GM20000 (cell line): ENCODE measurements at places on chromosomes 11 and 22.

GRCh38 chr22:45246060-45246985 is 5.6 kb upstream of the KIAA0930 start:
- no peak for DNase-seq

GRCh38 chr22:47994045-47994444 is 1231.6 kb downstream of the TBC1D22A start:
- DNase-seq = no peak

GRCh38 chr22:28072066-28072465 is 153.0 kb upstream of the PITPNB start:
- DNase-seq = no peak

GRCh38 chr22:49268924-49269323 is 558.7 kb downstream of the BRD1 start:
- DNase-seq = no peak

GRCh38 chr22:30806391-30806861 is 111.8 kb downstream of the OSBP2 start:
- no peak for DNase-seq

GRCh38 chr11:120928627-120929026 is 95.3 kb upstream of the TBCEL start:
- no peak for DNase-seq

DNA sequence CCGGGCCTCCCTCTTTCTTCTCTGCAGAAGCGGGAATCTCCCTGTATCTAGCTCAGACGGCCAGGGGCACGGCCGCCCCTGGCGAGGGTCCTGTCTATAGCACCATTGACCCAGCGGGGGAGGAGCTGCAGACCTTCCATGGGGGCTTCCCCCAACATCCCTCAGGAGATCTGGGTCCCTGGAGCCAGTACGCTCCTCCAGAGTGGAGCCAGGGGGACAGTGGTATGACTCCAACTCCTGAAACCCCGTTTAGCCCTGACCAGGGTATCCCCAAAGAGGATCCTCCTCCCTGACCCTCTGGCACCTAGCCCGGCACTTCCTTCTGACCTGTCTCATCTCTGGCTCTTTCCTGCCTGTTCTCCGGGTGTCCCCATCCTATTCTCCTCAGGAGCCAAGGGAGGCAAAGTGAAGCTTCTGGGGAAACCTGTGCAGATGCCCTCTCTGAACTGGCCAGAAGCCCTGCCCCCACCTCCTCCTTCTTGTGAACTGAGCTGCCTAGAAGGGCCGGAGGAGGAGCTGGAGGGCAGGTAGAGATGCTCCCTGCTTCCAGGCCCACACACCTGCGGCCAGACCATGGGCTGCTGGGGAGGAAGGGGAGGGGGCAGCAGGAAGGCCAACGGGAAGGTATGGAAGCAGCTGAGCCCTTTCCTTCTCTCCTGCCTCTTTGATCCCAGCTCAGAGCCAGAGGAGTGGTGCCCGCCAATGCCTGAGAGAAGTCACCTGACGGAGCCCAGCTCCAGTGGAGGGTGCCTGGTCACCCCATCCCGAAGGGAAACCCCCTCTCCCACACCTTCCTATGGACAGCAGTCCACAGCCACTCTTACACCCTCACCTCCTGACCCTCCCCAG is 12.9 kb downstream of the ROBO3 start:
- no peak for DNase-seq

GRCh38 chr11:76284161-76284560 is 77.9 kb upstream of the WNT11 start:
- DNase-seq = no peak

DNA sequence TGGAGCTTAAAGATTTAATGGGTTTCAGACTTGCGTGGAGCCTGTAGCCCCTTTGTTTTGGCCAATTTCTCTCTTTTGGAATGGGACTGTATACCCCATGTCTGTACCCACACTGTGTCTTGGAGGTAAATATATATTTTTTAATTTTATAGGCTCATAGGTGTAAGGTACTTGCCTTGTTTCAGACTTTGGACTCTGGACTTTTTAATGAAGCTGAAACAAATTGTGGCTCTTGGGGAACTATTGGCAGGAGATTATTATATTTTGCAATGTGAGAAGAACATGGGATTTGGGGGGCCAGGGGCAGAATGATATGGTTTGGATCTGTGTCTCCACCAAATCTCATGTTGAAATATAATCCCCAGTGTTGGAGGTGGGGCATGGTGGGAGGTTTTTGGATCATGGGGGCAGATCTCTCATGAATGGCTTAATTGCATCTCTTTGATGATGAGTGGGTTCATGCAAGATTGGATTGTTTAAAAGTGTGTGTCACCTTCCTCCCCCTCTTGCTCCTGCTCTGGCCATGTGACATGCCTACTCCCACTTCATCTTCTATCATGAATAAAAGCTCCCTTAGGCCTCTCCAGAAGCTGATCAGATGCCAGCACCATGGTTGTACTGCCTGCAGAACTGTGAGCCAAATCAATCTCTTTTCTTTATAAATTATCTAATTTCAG is 74.1 kb upstream of the ARHGAP20 start:
- no peak for DNase-seq

DNA sequence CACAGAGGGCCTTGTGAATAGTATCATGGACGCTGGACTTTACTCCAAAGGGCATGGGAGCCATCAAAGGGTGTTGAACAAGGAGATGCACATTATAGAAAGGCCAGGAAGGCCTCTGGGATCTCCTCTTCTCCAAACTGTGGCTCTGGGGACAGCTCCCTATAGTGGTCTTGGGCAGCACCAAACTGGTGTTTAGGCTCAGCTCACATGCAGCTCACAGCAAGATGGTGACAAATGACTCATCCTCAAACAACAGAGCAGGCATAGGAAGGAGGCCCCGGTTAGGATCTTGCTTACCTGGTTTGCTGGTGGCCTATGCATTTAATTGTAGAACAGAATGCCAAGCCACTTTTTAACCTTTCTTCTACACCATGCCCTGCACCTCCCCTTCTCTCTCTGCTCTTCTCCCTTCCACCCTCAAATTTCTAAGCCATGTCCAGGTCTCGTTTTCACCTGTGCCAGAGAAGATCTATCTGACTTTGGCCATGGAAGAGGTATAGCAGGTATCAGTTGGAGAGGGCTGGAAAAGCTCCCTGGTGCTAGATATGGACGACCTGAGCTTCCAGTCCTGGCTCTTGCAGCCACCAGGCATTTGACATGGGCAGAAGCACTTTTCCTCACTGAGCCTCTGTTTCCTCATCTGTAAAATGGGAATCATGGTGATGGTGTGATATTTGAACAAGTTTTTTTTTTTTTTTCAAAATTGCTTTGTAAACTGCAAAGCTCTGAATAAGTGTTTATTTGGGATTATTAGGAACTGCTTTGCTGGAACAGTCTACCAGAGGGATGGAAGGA is 14.4 kb upstream of the EHF start:
- DNase-seq = no peak

GRCh38 chr22:49062802-49063544 is 764.7 kb downstream of the BRD1 start:
- no peak for DNase-seq

DNA sequence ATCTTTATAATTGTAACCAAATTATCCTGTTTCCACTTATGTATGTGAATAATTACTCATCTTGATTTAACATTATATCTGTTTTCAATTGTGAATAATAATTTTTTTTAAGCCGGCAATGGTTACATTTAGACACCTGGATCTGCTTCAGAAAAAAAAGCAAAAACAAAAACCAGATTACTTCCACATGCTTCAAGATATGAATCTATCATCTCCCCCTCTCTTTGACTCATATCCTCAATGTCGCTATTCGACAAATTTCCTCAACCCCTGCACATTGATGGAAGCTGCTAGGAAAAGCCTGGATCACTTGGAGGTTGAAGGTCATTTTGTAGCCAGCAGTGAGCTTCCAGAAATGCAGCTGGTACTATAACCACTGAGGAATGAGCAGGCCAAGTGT is 42.7 kb downstream of the SLC1A2 start:
- no peak for DNase-seq

DNA sequence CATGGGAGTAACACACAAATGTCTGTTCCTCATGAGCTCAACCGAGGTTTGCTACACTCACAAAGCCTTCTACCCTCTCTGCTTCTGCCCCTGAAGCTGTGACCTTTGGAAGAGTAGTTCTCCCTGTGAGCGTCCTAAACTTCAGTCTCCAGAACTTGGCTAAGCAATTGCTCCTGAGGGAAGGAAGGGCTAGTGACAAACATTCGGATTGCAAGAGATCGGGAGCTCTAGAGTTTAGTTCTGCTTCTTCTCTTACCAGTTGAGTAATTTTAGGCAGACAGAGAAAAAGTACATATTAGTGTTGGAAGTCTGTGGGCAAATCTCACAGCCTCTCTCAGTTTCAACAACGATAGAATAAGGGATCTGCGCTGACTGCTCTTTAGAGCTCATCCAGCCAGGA is 27.3 kb upstream of the ELF5 start:
- no peak for DNase-seq

DNA sequence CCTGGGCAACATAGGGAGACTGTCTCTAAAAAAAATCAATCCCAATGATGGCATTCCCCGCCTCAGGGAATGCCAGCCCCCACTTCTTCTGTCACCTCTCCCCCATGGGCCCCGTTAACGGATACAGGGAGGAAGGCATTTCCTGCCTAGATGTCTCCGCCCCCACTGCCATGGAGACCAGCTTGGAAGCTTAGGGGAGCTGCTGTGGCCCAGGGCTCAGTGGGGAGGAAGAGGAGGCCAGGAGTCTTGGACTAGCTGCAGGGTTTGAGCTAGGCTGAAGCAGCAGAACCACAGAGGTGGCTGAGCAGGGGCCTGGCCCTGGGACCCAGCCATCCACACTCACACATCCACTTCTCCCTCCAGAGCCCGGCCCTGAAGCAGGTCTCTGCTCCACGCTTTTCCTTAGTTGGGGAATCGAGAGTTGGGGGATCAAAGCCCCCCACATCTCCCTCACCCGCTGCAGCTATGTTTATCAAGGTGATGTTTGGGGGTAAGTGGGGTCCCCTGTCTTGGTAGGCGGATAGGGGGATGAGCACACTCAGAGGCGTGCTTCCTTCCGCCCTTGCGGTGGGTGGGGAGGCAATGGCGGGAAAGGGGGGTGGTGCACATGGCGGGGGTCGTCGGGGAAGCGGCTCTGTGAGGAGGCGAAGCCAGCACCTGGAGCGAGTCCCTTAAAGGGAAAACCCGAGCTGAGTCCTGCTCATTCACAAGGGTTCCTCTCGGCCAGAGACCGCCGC is at the start of gene C22orf15:
TSS of gene C22orf15 (plus strand) at position 149 of the 737 bp plus-strand sequence. CDS start at position 466, 317 bp downstream.
- DNase-seq = no peak

DNA sequence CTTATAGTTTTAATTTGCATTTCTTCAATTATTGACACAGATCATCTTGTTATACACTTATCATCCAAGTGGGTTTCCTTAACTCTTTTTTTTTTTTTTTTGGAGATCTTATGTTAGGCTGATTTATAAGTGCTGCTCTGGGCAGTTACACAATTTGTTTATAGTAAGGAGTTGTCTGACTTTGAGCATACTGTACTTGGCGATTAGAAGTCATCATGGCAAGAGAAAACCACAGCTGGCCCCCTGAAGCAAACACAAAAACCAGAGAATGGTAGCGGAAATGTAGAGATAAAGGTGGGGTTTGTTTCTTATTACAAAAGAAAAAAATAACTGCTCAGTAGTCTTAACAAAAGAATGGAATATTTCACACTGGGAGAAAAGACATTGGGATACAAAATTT is 292.6 kb downstream of the SWAP70 start:
- DNase-seq = no peak

- DNase-seq = no peak
Measured at GRCh38 chr11:98965775-98966174, 55.0 kb upstream of the CNTN5 start.

DNA sequence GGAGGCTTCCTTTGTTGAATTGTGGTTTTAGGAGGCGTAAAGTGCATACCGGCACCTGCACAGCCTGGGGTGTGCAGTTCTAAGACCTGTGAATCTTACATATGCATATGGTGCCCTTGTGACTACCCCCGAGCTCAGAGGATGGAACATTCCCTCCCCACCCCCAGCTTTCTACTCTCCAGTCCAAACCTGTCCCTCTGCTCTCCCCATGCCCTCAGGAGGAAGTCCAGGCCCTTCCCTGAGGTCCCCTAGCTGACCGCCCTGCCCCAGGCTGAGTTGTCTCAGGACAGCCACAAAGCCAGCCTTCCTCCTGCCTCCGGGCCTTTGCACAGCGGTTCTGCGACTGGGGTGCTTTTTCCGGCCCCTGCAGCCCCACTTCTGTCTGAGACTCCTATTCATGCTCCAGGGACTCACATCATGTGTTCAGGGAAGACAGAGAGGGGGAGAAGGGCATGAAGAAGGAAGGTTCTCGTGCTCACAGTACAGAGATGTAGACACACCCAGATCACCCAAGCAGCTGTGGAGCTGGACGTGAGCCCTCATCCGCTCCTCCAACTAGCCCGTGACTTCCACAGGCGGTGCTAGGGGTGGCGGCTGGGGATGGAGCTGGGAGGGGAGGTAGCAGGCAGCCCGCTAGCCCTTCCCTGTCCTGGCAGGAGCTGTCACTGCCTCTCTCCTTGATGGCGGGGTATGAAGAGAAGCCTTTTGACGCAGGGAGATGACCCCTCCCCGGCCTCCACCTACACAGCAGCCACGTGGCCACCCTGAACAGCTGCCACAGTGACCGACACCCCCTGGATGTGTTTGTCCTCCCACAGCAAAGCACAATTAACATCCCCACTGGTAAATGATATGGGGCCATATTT is 50.8 kb downstream of the FLRT1 start:
- DNase-seq = no peak

DNA sequence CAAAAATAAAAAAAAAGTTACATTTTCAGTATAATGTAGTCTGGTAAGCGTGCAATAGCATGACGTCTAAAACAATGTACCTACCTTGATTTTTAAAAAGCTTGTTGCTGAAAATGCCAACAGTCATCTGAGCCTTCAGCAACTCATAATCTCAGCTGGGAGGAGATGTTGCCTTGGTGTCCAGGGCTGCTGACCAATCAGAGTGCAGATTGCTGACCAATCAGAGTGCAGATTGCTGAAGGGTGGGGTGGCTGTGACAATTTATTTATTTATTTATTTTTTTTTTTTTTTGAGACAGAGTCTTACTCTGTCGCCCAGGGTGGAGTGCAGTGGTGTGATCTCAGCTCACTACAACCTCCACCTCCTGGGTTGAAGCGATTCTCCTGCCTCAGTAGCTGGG is 17.8 kb downstream of the ZBED4 start:
- DNase-seq = no peak

GRCh38 chr11:36390963-36391471 is 94.9 kb downstream of the PRR5L start:
- no peak for DNase-seq

- no peak for DNase-seq
Measured at GRCh38 chr11:71937826-71938225, 9.0 kb downstream of the RNF121 start.

- no peak for DNase-seq
Measured at GRCh38 chr22:45304971-45305370, 4.8 kb upstream of the FAM118A start.

DNA sequence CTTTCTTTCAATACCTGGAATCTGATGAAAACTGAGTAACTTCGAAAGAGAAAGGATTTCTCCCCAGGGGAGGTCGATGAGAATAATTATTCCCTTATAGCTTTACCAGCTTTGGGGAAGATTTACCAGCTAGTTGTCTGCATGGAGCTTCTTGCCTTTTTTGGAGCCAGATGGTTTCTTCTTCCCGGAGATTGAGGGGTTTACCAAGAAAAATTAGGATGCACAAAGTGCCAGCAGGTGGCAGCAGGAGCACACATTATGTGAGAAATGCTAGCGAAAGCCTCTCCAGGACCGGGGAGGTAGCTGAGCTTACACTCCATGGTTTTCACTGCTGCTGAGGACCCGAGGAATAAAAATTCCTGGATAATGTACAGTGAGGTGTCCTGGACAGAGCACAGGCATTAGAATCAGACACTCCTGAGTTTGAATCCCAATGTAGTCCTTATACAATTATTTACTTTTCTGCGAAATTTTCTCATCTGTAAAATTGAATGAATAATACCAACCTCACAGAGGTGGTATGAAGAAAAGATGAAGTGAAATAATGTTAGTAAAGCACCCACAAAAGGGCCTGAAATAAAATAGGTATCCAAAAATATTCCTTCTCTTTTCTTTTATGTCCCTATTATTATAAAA is 46.0 kb upstream of the PARVA start:
- DNase-seq = peak; percentile 44
